ENCODE measurements at places on chromosomes 1 and 21. TPM values are rescaled to one million over a fixed set of nuclear protein-coding genes. Genes with fewer than 3 reads are reported as not detected.
A peak's percentile ranks its signal among the peaks of the same experiment; 100 is the strongest.

- no peak for DNase-seq
Measured at GRCh38 chr21:15809065-15809464, 79.3 kb downstream of the USP25 start.

GRCh38 chr1:227889047-227889862 is 58.5 kb downstream of the WNT9A start:
- DNase-seq = peak; percentile 42

GRCh38 chr1:181179279-181179986 is 90.9 kb downstream of the IER5 start:
- no peak for DNase-seq

DNA sequence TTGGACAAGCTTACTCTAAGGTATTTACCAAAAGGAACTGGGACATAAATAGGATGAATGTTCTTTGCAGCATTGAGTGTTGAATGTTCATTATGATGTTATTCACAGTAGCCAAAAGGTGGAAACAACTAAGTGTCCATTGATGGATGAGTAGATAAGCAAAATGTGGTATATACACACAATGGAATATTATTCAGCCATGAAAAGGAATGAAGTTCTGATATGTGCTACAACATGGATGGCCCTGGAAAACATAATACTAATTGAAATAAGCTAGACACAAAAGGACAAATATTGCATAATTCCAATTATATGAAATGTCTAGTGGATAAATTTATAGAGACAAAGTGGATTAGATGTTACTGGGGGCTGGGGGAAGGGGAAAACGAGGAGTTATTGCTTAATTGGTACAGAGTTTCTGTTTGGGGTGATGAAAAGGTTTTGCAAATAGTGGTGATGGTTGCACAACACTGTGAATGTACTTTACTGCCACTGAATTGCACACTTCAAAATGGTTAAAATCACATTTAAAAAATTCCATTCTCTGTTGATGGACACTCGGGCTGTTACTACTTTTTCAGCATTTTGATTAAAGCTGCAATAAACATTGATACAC is 2.9 kb downstream of the MTARC1 start:
- DNase-seq = no peak

DNA sequence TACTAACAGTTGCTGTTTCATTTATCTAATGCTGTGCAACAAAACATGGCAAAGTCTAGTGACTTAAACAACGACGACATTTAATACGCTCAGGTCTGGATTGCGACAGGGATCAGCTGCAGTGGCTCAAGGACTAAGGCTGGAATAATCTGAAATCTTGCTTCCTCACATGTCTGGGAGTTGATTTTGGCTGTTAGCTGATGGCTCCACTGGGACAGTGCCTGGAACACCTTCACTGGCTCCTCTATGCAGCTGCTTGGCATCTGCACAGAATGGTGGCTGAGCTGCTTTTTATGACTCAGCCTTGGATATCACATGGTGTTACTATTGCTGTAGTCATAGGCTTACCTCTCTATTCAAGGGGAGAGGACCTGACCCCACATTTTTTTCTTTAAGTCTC is 24.0 kb upstream of the BTG3 start:
- DNase-seq = no peak

DNA sequence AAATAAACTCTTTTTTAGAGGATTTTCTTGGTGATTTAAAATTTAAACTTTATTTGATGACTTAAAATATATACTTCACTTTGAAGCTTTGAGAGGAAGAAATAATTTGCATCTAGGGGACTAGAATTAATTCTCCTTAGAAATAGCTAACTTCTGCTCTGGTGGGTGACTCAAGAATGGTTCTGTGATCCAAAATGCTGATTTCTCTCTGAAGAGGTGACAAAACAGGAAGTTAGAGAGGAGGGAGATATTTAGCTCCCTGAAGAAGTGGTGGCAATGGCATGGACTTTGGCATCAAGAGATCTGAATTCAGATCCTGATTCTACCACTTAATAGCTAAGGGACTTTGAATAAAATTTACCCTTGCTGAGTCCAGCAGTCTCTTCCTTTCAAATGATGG is 125.8 kb upstream of the ATP1B1 start:
- no peak for DNase-seq

- DNase-seq = peak; percentile 40
Measured at GRCh38 chr1:87334351-87335174, 5.9 kb downstream of the LMO4 start.

DNA sequence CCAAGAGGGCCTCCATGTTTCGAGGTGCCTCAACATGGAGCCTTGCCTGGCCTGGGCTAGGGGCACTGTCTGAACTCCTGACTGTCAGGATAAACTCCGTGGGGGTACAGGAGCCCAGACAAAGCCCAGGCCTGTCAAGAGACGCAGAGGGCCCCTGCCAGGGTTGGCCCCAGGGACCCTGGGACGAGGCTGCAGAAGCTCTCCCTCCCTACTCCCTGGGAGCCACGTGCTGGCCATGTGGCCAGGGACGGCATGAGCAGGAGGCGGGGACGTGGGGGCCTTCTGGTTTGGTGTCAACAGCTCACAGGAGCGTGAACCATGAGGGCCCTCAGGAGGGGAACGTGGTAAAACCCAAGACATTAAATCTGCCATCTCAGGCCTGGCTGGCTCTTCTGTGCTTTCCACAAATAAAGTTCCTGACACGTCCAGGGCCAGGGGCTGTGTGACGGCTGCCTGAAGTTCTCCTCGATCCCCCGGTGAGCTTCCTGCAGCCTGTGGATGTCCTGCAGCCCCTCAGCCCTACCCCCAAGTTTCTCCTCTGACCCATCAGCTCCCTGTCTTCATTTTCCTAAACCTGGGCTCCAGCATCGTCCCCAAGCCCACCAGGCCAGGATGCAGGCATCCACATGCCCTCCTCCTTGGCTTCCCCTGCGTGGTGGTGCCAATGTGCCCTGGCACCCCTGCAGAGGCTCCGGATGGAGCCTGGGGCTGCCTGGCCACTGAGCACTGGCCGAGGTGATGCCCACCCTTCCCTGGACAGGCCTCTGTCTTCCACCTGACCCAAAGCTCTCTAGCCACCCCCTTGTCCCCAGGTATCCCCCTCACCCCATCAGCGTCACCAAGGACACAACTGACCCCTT is 12.8 kb upstream of the LRRC3 start:
- DNase-seq = no peak

DNA sequence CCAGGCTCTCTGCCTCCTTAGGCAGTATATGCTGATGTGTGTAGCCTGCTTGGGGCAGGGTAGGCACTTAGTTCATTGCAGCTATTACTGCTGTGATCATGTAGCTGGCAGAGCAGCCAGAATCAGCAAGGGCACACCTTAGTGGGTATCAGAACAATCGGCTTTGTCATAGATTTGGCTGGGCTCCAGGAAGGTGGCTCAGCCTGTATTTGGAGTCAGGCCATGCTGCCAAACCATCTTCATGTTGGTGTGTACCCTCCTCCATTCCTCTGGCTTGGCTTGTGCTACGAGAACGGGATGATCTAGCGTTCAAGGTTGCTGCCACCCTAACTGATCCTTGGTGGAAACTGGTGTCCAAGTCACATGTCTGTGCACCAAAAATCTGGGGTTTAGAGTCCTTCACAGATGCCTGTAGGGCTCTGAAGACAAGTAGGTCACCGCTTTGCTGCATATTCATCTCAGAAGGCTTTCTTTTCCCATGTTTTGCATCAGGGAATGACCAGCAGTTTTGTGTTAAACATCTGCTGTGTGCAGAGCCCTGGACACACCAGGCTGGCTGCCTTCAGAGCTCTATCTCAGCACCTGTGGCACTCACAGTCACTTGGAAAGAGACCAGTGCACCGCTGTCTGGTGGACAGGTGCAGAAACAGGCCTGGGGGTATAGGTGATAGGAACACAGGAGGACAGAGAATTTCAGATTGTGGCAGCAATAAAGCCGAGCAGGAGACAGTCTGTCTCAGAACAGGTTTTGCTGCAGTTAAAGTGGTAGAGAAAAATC is 23.7 kb downstream of the VANGL1 start:
- no peak for DNase-seq

GRCh38 chr1:200258447-200259375 is 151.1 kb downstream of the ZNF281 start:
- DNase-seq = no peak

- DNase-seq = peak; percentile 78
Measured at GRCh38 chr1:17011439-17012307, at the start of gene ATP13A2. Gene ATP13A2 (minus strand): TSS chr1:17011928. CDS start chr1:17011738, 190 bp downstream.

DNA sequence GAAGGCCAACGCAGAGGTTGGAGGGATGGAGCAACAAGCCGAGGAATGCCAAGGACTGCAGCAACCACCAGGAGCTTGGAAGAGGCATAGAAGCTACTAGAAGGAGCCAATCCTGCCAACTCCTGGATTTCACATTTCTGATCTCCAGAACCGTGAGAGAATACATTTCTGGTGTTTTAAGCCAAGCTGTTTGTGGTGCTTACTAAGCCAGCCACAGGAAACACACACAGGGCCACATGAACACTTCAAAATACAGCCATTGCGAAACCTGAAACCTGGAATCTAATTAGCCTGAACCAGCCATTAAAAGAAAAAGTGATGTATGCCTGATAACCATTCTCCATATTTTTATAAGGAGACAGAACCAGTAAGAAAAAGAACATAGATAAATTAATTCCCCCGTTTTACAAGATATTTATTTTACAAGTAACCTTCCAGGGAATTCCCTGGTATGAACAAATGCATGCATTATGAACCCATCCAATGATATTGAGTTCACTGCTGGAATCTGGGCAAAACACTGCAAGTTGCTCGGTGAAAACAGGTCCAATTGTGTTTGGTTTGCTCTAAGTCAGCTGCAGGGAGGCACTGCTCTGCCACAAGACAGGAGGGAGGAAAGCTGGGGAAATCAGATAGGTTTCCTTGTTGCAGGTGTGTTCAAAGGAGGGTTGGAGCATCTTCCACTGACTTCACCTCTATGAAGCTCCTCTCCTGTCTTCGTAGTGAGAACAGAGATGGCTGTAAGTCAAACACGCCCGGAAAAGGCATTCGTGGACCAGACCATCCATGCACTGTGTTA is 70.2 kb downstream of the ETS2 start:
- DNase-seq = no peak

DNA sequence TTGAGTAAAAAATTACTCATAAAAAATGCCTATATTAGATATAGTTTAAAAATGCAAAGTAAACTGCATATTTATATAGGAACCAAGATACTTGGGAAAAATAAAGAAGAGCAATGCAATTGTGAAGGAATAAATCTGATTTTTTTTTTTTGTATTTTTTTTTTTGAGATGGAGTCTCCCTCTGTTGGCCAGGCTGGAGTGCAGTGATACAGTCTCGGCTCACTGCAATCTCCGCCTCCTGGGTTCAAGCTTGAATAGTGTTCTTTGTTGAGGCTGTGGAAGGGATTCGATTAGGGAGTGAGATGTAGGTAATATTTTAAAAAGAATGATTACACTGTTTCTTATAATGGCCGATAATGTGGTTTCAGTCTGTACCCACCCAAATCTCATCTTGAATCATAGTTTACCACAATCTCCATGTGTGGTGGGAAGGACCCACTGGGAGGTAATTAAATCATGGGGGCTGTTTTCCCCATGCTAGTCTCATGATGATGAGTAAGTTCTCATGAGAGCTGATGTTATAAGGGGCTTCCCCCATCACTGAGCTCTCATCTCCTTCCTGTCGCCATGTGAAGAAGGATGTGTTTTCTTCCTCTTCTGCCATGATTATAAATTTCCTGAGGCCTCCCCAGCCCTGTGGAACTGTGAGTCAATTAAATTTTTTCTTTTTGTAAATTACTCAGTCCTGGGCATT is 1765.9 kb downstream of the PLA2G4A start:
- no peak for DNase-seq

GRCh38 chr21:18248171-18248570 is 3.5 kb downstream of the CHODL start:
- no peak for DNase-seq

DNA sequence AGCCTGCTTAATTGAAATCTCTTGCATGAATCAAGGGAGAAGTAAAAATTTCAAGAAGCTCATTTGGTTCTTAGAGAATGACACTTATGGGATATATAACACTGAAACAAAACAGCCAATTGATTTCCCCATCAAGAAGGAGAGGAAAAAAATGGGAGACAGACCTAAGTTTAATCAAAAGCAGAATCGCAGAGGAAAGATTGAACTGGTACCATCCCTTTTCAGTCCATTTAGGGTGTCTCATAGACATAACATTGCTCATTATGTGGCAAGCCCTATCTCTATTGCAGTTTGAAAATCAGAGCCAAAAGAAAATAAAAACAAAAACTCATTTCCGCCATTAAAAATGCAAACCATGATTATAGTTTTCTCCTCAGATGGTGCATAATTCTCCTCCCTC is 119.6 kb downstream of the AK5 start:
- no peak for DNase-seq

- no peak for DNase-seq
Measured at GRCh38 chr1:26160527-26161414, 1.9 kb downstream of the FAM110D start.

DNA sequence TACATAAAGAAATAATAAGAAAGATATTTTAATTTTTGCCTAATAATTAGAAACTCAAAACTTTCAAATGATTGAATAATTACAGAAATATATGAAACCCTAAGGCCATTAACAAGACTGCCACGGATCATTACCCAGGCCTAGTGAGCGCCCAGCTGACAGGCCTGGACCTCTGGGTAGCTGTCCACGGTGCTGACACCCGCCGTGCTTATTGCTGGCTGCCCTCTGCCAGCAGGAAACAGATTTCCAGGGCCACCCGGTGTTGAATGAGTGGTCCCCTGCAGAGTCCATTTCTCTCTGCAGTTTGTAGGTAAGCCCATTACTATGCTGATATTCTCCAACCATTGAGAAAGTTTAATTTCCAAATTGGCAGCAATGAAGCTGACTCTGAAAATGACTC is 254.4 kb upstream of the GJB5 start:
- DNase-seq = peak; percentile 31

DNA sequence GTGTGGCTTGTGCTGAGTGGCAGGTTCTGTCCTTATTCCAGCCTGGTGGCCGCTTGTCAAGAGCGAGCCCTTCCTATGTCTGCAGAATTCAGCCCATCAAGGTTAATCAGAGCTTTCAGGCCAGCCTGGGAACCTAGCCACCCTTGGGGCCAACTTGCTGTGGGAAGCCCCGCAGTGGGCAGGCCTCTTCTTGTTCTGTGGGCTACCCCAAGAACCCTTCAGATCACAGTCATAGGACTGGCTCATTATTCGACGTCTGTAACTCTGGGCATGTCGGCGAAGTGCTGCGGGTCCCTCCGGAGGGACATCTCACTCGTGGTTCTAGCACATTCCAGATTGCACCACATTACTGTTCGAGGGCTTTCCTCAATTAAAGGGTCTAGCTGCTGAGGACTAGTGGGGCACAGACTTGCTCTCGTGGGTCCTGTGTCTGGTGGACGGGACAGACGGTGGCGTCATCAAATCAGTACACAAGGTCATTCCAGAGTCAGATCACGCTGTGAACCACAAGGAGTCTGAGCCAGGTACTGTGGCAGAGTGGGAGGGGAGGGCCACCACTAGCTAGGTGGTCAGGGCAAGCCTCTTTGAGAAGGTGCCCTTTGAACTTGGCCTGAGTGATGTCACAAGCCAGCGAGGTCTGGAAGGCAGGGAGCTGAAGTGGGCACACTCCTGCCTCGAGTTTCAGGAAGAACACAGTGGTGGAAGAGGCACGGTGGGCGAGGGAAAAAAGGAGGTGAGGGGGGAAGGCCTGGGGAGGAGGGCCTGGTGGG is 20.3 kb upstream of the TNFRSF1B start:
- no peak for DNase-seq

The CELA3A gene
- total RNA-seq = not detected

The RBM11 gene
- total RNA-seq = 6.9 TPM

The KIAA1614 gene
- 11.4 TPM for total RNA-seq

The TMCC2 gene
- 7.6 TPM for total RNA-seq

The SYTL1 gene
- 3.4 TPM for total RNA-seq
